ENCODE measurements at places on chromosomes 11 and 22.

DNA sequence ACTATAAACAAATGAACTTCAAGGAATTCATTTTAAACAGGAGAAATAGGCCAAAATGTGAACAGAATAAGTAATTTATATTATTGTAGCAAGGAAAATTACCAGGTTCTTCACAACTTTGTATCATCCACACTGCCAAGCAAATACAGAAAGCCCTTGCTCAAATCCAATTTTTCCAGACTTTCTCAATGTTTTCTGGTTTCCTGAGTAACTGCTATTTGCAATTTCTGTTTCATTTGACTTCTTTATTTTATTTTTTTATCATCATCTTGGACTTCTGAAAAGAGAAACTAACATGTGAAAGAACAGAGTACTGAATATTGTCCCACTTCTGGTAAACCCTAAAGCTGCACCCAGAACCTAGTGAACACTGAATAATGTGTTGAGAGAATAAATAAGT lies 61.0 kb downstream of the SLC1A2 start:
- no peak for DNase-seq

GRCh38 chr11:120383518-120384155 lies 47.4 kb downstream of the ARHGEF12 start:
- DNase-seq = no peak

- no peak for DNase-seq
These were observed 133.2 kb upstream of the RCN1 start for GRCh38 chr11:31957674-31958073.

DNA sequence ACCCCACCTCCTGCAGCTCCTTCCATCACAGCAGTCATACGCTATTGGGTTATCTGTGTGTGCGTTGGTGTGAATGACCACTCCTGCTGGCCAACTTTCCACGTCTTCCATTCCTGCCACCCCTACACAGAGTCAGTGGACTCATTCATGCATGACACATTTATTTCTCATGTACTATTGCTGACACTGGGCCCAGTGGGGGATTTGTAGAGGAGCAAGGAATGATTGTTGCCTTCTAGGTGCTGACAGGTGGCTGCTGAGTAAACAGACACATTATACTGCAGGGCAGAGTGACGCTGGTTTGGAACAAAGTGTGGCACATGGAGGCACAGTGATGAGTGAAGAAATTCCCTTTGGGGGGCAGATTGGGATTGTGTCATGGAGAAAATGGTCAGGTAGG lies 113.9 kb downstream of the CCDC81 start:
- no peak for DNase-seq

DNA sequence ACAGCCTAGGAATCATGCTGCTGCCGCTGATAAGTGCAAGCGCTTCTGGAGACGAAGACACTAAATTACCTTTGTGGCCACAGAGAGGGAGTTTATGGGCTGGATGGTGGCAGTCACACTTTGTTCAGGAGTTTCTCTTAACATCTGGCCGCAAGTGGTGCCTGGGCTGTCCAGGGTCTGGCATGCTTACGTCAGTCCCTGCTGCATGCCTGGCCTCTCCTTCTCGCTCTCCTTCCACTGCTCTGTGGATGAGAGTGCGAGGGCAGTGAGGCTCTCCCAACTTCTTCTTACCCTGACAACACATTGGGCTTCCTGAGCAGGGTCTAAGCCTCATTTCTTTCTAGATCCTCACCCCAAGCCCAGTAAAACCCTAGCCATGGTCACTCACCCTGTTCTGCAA lies 160.7 kb upstream of the SEZ6L start:
- DNase-seq = peak; percentile 45

- no peak for DNase-seq
These were observed at the start of gene DESI1 for GRCh38 chr22:41620589-41621098. DESI1 (minus strand) TSS chr22:41621043; CDS start chr22:41620839, 204 bp downstream.

DNA sequence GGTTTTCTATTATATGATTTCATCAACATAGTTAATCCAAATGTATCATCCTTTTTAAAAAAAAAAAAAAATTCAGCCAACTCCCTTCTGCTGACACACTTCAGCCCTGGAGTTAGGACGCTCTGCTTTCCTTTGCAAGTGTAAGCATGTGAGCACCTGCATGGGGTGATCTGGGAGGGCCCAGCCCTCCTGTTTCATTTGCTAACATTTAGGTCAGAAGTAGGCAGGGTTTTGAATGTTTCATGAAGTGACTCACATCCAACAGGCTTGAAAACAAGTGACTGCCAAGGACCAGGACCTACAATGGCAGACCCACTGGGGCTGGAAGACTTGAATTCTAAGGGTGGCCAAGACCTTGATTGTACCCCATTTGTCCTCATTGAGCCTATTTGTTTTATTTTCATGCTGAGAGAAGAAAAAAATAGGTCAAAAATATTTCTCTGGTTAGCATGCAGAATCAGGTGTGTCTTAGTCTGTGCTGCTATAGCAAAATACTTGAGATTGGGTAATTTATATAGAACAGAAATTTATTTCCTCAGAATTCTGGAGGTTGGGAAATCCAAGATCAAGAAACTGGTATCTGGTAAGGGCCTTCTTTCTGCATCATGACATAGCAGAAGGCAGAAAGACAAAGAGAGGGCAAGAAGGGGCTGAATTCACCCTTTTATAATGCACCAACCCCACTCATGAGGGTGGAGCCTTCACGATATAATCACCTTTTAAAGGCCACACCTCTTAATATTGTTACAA lies 137.6 kb downstream of the CD44 start:
- DNase-seq = no peak

- DNase-seq = no peak
These were observed 89.5 kb downstream of the TRMU start for GRCh38 chr22:46425016-46425415.

DNA sequence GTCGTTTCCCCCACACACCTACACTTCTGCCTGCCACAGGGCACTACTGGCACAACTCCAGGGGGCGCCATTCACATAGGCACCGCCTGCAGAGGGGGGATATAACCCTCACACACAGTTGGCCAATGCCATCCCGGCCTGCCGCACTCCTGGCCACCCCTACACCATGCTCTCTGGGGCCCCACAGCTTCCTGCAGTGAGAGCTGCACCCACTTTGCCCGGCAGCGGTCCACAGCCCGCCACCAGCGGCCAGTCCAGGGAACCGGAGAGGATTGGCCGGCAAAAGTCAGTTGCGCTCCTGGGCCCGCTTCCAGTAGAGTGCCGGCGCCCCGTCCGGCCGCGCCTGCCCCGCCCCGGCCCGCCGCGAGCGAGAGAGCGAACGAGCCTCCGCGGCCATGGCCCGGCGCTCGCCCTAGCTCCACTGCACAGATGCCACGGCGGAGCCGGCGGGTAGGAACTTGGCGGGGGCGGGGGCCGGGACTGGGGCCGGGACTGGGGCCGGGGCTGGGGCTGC lies 25.6 kb upstream of the SUSD2 start:
- DNase-seq = peak; percentile 73

GRCh38 chr11:69111624-69112542 lies 43.9 kb upstream of the SMIM38 start:
- DNase-seq = no peak

DNA sequence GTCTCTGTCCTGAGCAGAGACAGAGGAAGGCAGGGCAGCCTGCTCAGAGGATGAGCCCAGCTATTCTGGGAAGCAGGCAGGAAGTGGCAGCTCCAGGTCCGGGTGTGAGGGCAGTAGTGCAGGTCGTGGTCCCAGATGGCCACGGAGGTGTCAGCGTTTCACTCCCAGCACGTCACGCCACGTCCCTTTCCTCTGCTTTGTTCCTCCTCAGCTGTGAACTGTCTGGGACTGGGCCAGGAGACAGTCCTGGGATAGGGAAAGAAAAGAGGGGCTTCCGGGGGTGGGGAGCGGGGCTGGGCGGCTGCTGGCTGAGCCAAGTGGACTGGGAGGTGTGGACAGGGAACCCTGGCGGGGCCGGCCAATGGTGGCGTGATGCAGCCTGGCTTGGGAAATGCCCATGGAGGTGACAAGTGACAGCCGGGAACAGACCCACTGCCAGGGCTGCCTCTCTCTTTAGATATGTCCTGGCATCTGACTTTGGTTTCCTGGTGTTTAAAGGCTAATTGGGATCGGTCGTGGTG lies 64.7 kb downstream of the KCNQ1 start:
- peak; percentile 44 for DNase-seq

DNA sequence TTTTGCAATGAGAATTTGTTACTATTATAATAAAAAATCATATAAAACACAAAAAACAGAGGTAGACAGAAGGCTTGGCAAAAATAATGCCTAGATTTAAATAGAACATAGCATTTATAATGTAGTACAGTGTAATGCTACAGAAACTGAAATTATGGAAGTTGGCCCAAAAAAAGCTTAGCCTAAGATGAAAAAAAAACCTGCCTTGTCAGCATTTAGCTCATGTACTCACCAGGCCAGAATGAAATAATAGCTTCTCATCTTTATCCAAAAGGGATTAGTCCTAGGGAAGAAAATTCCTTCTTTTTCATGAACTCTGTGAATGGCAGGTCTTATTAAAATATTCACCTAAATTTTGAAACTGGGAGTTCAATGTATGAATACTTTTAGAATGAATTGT lies 951.1 kb downstream of the LRRC4C start:
- DNase-seq = no peak

DNA sequence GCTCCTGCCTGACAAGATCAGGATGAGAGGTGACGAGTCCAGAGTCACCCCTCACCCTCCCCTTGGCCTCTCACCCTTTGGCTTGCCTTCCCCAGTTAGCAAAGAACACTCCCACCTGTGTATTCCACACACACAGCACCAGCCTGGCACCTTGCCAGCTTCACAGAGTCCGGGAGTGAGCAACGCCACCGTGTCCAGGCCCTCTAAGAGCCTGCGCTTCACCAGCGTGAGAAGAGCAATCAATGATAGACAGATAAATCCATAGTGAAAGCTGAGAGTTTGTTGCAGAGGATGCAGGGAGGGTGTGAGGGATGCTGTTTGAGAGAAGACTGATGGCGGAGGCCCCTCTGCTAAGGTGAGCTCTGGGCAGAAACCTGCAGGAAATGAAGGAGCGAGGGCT lies 404.5 kb downstream of the LARGE1 start:
- DNase-seq = no peak

GRCh38 chr22:18990355-18991137 lies 54.5 kb upstream of the PRODH start:
- no peak for DNase-seq

GRCh38 chr22:30080805-30081204 lies 541 bp downstream of the HORMAD2 start:
- DNase-seq = no peak

GRCh38 chr22:44884968-44885805 lies 124.6 kb downstream of the PHF21B start:
- DNase-seq = peak; percentile 66

DNA sequence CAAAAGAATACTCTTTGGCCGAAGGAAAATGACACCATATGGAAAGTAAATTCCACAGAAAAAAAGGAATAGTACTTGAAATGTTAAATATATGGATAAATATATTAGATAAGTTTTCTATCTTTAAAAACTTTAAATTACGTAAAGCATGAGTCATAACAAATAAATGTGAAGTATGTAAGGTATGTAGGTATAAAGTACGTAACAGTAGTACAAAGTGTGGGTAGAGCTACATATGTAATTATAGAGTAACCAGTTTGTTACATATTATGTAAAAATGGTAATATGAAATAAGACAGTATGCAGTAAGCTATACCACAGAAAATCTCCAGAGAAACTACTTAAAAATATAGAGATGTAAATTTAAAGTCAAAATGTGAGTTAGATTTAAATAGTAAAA lies 582.3 kb upstream of the CHORDC1 start:
- DNase-seq = no peak

DNA sequence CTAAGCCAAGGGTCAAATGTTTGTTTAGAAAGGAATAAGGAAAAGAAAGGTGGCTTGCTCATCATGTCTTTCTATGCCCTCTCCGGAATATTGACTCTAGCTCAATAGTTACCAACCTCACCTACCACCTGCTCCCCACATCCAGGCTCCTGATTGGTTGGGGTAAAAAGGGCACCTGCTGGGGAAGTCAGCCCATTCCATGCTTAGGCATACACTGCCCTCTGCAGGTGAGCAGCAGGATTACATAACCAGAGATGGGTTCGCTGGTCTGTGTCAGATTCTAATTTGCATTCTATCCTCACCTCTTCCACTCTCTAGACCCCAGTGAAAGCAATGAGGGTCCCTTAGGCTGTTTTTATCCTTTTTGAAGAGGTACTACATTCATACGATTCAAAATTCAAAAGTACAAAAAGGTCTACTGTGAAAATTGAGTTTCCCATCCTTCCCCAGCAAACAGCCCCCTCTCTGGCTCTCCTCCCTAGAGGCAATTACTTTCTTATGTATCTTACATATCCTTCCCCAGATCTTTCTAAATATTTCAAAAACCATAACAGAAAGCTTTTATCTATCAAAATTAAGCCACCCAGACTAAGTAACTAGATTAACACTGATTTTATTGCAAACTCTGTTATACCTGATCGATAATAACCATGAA lies 98.0 kb upstream of the ASPHD2 start:
- DNase-seq = peak; percentile 82

- peak; percentile 70 for DNase-seq
These were observed 11.7 kb downstream of the LRP4 start for GRCh38 chr11:46906609-46907041.

Measured in islet precursor cell (in vitro differentiated cells).